Germinal center (tissue), 1 donor: ENCODE measurements at places on chromosomes 5 and 9.

- no peak for DNase-seq
Measured at GRCh38 chr5:157362982-157363381, 97.0 kb upstream of the NIPAL4 start.

GRCh38 chr9:134343637-134344036 is 17.4 kb downstream of the RXRA start:
- DNase-seq = no peak

DNA sequence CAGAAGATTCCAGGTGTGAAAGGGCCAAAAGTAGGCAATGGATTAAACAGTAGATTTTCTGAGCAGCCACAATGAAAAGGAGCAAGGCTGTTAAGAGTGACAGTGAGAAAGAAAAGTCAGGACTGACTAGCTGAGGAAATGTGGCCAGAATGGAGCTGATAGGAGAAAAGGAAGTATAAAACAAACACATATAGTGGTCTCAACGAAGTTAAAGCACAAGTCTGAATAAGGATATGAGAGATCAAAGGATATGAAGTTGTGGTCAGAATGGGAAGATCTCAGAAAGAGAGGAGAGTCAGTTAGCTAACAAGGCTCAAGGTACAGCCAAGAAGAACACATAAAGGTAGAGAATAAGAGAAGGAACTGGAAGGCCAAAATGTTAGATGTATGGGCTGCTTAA is 39.9 kb downstream of the FNIP1 start:
- no peak for DNase-seq

GRCh38 chr5:123545506-123545905 is 33.5 kb downstream of the CSNK1G3 start:
- no peak for DNase-seq

DNA sequence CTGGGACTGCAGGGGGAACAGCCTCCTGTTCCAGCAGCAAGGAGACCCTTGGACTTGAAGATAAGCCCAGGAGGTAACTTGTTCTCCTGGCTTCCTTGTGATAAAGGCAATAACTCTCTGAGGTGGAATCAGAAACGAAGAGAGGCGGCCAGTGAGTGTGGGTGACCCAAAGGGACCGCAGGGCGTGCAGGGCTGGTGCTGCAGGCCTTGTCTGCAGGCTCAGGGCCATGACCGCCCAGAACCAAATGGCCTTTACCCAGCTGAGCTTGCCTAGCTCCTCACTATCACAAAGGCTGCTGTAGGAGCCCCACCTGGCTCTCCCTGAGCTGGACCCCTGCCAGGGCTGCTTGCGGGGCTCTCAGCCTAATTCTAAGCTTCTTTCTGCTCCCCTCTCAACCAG is 72.5 kb downstream of the NDFIP1 start:
- no peak for DNase-seq
